ENCODE measurements at places on chromosomes 13 and 19.

DNA sequence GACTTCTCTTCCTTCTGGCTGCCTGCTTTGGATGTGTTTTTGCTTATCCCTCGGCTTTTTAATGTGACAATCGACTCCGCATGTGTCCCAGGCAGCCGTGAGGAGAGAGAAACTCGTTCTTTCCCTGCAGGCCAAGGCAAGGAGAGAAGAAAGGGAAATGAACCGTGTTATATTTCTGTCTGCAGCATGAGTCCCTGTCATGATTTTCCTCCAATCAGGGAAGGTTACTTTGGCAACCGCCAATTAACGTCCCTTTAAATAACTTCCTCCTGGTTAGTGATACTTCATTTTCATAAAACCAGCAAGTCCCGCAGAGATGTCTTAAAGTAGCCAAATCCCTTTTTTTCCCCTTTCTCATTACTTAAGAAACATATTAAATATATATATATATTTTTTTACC, 42.6 kb downstream of the RFC3 start:
- DNase-seq: no peak

DNA sequence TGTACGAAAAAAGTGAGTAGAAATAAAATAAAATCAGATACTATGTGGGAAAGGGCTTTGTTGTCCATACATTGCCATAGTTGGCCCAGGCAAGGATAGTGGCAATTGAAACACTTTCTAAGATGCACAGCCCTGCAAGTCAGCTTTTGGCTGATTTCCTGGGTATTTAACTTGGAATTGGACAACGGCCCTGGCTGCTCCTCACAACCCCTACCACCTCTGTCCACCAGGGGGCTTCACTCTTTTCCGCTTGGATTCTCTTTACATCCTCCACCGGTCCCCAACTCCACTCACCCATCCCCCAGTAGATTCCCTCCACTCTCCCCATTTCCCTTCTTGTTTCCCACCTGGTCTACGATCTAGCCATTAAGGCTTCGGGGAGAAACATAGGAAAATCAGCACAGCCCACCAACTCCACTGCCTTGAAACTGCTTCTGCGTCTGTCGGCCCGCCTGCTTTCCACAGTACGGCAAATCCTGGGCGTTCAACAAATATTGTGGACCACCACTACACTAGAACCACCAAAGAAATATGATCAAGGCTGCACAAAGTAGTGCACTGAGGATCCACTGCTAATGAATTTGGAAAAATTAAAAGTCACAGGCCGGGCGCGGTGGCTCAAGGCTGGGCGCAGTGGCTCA, 48.6 kb upstream of the GTF3A start:
- DNase-seq: peak; percentile 19

- no peak for DNase-seq
Measured at GRCh38 chr19:55173714-55174409, 6.2 kb downstream of the SYT5 start.

DNA sequence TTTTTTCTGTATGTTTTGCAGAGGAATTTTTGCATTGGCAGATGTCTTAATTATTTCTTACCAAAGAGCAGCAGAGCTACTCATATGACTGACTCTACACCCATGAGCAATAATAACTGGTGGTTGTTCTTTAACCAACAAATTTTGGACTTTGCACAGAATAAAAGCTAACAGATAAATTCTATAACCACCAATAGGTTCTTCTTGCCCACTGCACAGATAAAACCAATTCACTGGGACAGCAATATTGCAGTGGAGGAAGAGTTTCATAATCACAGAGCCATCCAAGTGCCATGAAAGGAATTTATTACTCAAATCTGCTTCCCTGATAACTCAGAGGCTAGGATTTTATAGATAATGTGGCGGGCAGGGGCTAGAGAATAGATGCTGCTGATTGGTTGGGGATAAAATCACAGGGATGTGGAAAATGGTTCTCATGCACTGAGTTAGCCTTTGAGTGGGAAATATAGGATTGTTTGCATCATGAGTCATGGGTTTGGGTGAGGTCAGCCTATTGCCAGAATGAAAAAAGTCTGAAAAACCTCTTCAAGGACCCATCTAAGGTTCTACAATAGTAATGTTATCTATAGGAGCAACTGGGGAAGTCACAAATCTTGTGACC, 104.3 kb upstream of the PCDH17 start:
- DNase-seq: no peak

DNA sequence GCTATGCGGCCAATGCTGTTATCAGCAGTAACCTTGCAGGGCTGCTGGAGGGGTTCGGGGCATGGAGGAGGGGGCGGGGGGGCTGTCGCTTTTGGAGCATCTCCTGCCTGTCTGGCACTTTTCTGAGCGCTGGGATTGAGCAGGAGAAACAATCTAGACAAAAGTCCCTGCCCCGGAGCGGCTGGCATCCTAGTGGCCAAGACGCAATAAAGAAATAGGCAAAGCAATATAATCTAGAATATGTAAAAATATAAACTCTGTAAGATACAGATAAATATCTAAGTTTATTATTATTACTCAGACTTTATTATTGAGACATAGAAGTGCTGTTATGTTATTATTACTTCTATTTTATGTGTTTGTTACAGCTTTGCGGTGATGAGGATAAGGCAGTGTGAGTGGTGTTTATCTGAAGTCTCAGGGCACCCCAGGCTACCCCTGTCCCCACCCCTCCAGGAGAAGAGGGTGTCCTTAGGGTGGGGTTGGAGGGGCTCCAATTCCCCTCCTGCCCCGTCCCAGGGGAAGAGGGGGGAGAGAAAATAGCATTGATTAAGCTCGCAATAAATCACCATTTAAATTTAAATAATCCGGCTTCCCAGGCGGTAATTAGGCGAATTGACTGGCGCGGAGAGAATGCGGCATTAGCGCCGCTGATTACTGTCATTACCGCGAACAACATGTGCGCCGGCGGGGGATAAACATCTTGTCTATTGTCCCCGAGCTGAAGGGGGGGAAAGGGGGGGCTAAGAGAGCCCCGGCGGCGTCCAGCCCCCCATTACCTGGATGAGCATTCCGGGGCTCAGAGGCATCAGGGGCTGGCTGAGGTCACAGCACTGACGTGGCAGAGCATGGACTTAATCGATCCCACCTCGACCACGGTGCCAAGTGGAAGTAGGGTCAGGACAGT, 3.2 kb downstream of the NPAS1 start:
- DNase-seq: no peak

- DNase-seq: no peak
Measured at GRCh38 chr19:55688422-55689218, 13.6 kb downstream of the EPN1 start.

- no peak for DNase-seq
Measured at GRCh38 chr13:50460358-50460757, 383.1 kb downstream of the DLEU7 start.

DNA sequence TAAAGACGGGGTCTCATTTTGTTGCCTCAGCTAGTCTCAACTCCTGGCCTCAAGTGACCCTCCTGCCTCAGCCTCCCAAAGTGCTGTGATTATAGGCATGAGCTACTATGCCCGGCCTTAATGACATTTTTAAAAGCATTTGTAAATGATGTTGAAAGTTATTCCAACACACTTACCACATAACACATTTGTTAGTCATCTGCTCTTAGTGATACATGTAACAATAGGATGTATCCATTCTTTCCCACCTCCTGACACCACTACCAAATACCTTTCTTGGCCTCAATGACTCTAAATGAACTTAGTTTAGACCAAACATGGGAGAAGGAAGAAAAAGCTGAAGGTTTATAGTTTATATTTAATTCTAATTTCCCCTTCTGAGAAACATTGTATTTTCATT, 59.8 kb upstream of the MEDAG start:
- DNase-seq: no peak

- DNase-seq: no peak
Measured at GRCh38 chr19:29620931-29621351, 14.9 kb downstream of the POP4 start.

- DNase-seq: no peak
Measured at GRCh38 chr13:103012646-103013045, 53.6 kb downstream of the SLC10A2 start.

- DNase-seq: no peak
Measured at GRCh38 chr13:86020351-86021002, 221.3 kb upstream of the SLITRK6 start.

DNA sequence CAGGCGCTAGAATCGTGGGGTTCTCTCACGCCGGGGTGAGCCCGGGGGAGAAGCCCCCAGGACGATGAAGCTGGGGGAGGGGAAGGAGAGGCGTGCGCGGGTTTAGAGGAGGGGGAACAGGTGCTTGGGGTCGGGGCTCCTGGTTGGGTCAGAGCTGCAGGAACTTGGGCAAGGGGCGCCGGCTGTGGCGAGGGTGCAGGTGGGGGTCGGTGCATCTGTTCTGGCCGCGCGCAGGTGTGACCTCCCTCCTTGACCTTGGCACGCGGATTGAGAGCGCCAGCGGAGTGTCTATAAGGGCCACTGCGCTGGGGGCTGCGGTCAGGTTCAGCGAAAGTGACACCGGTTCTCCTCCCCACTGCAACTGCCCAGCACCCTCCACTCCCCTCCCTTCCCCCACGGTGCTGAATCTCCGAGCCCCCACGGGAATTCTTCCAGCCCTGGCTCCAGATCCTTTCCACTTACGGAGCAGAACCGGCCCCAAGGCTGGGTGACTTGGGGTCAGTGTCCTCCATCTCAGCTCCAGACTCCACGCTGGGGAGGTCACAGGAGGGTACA, 618 bp downstream of the TMEM38A start:
- DNase-seq: no peak

GRCh38 chr13:38981096-38981495, 9.5 kb downstream of the STOML3 start:
- no peak for DNase-seq

- no peak for DNase-seq
Measured at GRCh38 chr19:2221250-2221831, 14.8 kb downstream of the PLEKHJ1 start.

DNA sequence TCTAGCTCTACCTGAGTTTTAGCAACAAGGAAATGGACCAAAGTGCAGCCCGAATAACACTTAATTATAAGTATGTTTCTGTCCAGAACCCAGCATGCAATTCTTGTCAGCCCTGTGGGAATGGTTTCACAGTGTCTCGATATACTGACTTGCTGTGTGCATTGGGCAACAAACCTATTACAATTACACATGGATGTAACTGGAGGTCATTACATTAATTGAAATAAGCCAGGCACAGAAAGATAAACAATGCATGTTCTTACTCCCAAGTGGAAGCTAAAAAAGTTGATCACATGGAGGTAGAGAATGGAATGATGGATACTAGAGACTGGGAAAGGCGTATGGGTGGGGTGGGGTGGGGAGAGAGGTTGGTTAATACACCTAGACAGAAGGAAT, 5.1 kb upstream of the CYP2S1 start:
- DNase-seq: no peak

DNA sequence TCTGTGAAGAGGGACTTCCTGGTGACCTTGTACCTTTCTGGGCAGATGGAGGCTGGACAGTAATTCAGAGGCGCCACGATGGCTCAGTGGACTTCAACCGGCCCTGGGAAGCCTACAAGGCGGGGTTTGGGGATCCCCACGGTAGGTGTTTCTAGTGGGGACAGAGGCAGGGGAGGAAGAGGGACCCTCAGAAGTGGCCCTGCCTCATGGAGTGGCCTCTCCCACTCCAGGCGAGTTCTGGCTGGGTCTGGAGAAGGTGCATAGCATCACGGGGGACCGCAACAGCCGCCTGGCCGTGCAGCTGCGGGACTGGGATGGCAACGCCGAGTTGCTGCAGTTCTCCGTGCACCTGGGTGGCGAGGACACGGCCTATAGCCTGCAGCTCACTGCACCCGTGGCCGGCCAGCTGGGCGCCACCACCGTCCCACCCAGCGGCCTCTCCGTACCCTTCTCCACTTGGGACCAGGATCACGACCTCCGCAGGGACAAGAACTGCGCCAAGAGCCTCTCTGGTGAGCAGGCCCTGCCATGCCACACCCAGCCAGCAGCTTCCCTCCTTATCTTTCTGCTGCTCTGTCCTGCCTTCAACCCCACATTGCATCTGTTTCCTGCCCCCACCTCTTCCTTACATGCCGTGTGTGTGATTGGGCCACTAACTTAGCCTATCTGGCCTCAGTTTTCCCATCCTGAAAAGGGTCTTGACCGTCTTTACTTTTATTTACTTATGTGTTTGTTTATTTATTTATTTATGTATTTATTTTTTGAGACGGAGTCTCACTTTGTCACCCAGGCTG, 7.3 kb downstream of the ANGPTL4 start:
- no peak for DNase-seq

DNA sequence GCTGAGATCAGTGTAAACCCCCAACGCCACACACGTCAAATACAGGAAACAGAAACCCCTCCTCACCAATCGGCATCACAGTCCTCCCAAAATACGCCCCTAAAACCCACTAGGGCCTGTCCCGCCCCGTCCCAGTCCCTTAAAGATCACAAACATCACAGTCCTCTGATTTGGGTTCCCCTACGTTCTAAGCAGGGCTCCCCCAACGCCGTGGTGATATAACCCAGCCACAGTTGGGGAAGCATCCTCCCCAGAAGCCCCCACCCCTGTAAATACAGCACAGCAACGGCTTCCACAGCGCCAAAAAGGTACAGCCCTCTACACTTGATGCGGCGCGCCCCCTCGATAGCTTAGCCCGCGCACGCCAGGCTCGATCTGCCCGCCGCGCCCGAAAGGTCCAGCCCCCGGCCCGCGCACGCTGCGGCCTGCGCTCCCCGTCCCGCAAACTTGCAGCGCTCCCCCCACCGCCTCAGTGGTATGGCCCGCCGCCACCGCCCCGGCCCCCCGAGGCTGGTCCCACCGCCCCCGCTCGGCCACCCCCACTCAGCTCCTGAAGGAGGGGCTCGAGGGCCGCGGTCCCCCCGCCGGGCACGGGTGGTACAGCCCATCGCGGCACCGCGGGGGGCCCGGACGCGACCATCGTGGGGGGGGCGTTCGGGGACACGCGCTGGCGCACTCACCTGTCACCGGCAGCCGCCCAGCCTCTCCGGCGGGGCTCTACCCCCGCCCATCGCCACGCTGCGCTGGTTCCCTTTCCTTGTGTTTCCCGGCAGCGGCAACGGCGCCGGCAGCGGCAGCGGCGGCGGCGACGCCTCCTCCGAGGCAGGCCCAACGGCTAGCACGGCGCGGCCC, at the start of gene AKT2:
Gene AKT2 (minus strand): TSS at position 845 of the 852 bp plus-strand sequence. CDS start 20,078 bp downstream, outside the sequence.
- DNase-seq: peak; percentile 59

- DNase-seq: no peak
Measured at GRCh38 chr13:31331068-31331467, 131.3 kb downstream of the B3GLCT start.

- no peak for DNase-seq
Measured at GRCh38 chr19:55080121-55080967, 4.7 kb downstream of the EPS8L1 start.

- no peak for DNase-seq
Measured at GRCh38 chr13:35858665-35859064, 272.5 kb downstream of the DCLK1 start.

Measured in stimulated activated CD8-positive, alpha-beta memory T cell treated with anti-CD3 and anti-CD28 coated beads, Interleukin-4, amount 100 ng/mL, for 1 hour (primary cell).